ENCODE measurements at places on chromosomes 5 and 9. TPM values are rescaled to one million over a fixed set of nuclear protein-coding genes. Genes with fewer than 3 reads are reported as not detected.
A peak's percentile ranks its signal among the peaks of the same experiment; 100 is the strongest.

GRCh38 chr5:106106384-106106783, 1564.4 kb downstream of the EFNA5 start:
- no peak for DNase-seq

GRCh38 chr5:147410496-147411358, 99.1 kb downstream of the DPYSL3 start:
- DNase-seq: no peak

Gene FAM174A
- total RNA-seq: 4.3 TPM

DNA sequence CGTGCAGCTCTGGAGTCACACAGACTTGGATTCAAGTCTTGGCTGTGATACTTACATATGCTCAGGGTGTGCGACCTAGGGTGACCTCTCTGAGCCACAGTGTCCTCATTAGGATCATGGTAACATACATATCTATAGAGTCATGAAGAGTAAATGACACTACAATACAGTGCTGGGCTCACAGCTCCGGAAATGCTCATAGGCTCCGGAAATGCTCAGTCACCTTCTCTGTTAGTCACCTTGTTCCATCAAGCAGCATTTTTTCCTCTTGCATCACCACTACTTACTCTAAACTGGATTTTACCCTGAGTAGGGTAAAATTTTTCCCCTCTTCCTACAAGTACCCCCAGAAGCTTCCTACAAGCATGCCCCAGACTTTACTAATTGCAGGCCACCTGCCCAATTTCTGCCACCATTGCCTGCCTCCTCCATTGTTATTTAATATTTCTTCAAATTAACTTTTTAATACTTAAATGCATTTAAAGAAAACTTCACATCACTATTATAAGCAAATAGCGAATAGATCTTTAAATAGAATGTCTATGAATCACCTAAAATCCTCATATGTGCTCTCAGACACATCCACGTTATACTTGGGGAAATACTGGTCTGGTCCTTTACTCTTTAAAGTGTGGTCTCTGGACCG, 147.6 kb upstream of the SPRY4 start:
- DNase-seq: no peak

DNA sequence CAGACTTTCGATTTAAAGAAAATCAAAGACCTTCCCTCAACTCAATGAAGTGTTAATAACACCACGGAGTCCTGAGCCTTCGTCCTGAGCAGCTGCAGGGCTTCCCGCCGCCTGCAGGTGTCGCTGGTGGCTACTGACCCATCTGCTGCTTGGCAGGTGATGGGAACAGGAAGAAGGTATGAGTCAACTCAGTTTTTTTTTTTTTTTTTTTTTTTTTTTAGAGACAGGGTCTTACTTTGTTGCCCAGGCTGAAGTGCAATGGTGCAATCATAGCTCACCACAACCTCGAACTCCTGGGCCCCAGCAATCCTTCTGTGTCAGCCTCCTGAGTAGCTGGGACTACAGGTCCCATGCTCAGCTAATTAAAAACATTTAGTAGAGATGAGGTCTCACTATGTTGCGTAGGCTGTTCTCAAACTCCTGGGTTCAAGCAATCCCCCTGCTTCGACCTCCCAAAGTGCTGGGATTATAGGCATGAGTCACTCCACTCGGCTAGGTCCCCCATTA, 185.7 kb upstream of the IL12B start:
- peak; percentile 71 for DNase-seq

GRCh38 chr5:41403846-41404245, 106.6 kb downstream of the PLCXD3 start:
- DNase-seq: no peak

Gene NREP
- 2.3 TPM for total RNA-seq

Gene LIX1
- 4.0 TPM for total RNA-seq

Gene GFRA3
- 2.4 TPM for total RNA-seq

Gene BHMT2
- not detected for total RNA-seq

DNA sequence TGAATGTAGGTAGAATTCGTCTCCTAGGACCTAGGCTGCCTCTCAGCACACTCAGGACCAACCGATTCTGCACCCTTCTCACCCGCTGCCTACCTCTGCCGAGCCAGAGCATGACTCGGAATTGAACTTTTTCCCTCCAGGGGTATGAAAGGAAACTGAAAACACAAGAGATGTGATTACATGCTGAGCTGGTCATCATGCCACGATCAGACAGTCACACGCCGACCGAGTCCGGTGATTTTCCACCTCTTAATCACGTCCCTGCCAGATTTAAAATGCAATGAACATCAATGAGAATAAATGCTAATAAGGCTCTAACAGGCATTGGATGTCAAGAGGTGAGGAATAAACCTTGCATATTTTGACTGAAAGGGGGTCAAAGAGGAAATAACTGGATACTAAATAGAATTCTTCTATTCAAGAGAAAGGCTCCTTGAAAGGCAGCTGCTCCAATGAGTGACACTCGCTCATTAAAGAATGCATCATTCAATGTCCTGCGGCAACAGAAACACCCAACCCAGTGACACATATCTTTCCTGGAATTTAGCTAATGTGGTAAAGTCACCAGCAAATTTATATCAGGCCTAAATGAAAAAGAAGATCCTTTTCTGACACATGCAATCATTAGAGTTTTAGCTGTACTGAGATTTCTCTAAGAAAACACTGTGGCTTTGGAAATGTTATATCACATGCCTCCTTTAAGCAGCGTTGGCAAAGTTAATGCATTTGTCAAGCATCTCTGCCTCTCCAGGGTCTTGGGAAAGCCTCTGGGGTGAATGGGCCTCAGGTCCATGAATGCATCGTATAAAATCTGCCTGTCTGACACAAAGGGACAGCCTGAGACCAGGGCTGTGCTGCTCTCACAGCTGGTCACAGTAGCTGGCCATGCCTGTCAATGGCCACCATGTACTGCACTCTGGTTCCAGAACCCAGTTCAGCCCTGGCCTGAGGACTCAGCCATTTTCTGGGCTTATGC, 128.7 kb downstream of the SPOCK1 start:
- DNase-seq: no peak
